Left cardiac atrium (tissue), 4 donors: ENCODE measurements at places on chromosomes 12 and 14.

- no peak for DNase-seq
Observed at GRCh38 chr12:130715998-130716968, at the start of gene RIMBP2. Gene RIMBP2, minus strand, starts transcription at chr12:130716299. Its CDS starts 237,286 bp downstream, at chr12:130479013.

- no peak for DNase-seq
Observed at GRCh38 chr14:23556700-23557440, 799 bp downstream of the THTPA start.

DNA sequence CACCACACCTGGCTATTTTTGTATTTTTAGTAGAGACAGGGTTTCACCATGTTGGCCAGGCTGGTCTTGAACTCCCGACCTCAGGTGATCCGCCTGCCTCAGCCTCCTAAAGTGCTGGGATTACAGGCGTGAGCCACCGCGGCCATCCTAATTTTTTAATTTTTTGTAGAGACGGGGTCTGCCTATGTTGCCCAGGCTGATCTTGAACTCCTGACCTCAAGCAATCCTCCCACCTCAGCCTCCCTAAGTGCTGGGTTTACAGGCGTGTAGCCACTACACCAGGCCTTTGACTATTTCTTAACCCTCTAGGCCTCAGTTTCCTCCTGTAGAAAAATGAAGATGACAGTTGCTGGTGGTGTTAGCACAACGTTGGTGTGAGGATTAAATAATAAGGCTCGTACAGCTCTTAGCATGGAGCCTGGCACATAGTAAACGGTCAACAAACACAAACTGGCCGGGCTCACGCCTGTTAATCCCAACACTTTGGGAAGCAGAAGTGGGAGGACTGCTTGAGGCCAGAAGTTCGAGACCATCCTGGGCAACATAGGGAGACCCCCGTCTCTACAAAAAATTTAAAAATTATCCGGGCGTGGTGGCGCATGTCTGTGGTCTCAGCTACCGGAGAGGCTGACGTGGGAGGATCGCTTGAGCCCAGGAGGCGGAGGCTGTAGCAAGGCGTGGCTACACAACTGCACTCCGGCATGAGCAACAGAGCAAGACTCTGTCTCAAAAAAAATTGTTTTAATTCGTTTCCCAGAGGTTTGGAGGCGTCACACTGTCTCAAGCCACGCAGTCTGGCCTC lies 979 bp downstream of the DDX54 start:
- DNase-seq, result peak; percentile 77

DNA sequence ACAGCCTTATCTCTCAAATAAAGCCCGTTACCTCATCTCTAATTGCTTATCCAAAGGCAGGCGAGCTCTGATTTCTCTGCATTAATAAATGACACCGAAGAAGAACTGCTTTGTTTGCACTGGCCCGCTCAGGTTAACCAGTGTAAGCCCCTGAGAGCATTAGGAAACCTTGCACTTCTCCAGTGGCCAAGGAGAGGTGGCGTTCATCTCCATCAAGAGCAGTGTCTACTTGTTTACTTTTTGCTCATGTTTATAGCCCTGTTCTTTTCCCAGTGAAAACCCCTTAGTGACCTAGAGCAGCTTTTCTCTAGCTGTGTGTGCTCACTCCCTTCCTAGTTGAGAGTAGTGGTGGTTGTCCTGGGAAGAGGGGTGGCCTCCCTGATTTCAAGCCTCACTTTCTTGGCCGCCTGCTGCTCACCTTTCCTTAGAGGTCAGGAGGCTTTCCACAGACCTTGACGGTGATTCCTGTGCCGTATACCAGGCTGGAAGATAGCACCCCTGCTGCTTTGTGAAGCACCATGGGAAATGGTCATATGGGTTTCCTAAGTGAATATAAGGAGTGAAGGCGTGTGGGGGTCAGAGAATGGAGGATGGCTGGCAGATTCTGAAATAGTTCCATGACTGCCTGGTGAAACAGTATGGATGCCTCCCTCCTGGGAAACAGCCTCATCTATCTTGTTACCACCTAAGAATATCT lies 16.6 kb downstream of the FBXW8 start:
- DNase-seq, result no peak

GRCh38 chr14:73311708-73312030 lies 74.4 kb downstream of the PAPLN start:
- DNase-seq, result no peak
